ENCODE measurements at places on chromosomes 1 and 21.

- no peak for DNase-seq
Measured at GRCh38 chr1:16927711-16928485, 6.2 kb downstream of the CROCC start.

DNA sequence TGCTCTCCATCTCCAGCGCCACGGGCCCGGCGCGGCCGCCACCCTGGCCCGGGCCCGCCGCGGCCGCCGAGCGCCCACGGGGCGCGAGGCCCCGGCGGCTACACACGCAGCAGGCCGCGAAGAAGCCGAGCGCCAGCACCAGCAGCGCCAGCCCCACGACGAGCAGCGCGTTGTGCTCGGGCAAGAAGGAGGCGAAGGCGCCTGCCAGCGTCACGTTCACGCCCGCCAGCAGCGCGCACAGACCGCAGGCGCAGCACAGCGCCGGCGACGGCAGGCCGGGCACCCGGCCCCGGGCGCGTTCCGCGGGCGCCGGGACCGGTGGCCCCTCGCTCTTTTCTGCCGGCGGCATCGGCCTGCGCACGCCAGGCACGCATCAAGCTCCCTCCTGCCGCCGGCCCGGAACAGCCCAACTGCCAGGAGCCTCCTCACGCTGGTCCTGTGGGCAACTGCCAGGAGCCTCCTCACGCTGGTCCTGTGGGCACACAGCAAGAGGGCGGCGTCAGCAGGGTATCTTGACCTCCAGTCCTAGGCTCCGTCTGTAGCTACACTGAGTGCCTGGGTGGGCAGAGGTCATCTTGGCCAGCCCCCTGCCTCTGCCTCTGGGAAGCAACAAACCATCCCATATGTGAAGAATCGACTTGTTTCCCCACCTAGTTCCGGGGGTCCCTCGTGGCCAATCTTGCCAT, 18.1 kb downstream of the KNCN start:
- peak; percentile 28 for DNase-seq

- no peak for DNase-seq
Measured at GRCh38 chr1:24558902-24559791, 3.3 kb downstream of the NCMAP start.

DNA sequence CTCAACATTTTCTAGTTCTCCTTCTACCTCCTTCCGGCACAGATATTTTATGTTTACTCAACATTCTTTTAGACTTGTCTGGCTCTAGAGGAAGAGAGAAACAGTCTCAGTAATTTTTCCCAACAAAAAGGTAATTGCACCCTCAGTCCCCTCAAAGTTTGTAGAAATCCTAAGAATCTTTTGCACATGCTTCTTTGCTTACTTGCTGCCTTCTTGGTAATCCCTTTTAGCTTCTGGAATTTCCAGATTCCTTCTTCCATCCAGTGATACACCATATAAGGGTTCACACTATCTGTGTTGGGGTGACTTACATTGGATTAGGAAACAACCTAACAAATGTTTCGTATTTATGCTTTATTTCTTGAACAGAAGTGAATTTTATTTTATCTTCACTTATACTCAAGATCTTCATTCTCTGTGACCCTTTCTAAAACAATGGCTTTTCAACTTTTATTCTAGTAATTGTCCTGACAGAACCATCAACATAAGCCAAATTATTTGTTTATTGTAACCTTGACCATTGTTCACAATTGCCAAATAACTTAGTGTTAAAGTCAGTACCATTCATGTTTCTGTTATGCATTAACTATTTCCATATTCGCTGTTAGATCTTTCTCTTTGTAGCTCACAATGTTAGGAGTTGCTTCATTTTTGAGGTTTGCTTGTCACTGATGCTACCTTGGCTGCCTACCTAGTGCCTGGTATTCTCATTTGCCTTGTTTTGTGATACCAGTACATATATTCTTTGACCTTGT, 238.1 kb downstream of the HMCN1 start:
- DNase-seq = no peak

- DNase-seq = no peak
Measured at GRCh38 chr1:213989002-213989855, 1.5 kb downstream of the PROX1 start.

DNA sequence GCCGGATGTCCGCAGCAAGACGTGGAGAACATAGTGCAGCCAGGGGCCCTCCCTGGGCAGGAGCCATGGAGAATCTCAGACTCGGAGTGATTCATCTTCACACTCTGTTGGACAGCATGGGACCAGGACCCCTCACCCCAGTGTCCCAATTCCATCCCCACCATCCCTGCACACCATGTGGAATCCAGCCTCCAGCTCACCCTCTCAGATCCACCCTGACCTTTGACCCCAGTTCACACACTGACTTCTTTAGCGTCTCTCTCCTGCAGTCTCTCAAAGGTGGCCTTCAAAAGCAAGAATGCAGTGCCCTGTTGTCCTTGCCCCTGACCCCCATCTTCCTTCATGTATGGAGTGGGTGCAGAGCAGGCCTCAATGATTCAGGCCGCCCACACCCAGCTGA, 2.1 kb upstream of the TNNI1 start:
- no peak for DNase-seq

DNA sequence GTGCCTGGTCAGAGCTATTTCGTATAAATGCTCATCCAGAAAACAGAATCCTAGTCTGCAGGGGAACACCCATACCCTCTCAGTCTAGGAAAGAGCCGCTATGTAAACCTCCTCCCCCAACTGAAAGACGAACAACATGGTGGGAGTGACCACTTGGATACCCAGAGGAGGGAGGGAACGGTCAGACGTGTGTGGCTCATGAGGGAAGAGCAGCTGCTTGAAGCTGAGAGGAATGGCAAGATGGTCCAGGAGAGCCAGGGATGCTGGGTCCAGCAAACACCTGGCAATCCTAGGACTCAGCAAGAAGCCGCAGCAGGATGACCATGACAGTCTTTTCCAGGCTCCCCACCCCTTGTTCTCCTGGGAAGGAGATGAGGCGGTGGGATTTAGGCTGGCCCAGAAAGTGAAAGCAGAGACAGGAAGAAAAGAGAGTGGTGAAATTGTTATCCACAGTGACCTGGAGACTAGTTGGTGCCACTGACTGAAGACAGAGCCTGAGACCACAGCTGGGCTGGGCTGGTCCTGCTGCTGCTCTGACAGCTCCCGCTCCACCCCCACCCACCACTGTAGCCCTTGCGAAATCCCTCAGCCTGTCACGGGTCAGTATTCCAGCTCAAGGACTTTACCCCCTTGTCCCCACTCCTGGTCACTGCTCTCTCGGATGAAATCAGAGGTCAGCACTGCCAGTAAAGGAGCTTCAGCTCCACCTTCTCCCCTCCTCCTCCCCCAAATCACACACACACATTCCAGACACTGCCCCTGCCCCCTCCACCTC, 3.6 kb downstream of the CERS2 start:
- DNase-seq = no peak

- DNase-seq = no peak
Measured at GRCh38 chr1:206435445-206435844, 34.8 kb upstream of the IKBKE start.

All from effector CD4-positive, alpha-beta T cell (primary cell).